ENCODE measurements at places on chromosomes 4 and X. TPM values are rescaled to one million over a fixed set of nuclear protein-coding genes. Genes with fewer than 3 reads are reported as not detected.

Gene ADH7
- not detected for total RNA-seq

Gene UGT2B15
- 0.21 TPM for total RNA-seq

Gene CENPVL2
- not detected for total RNA-seq

GRCh38 chr4:163707873-163708272, 213.4 kb downstream of the TMA16 start:
- H3K4me3 ChIP-seq: no peak overlapping the region
- no peaks in the 10 kb centered on the region for H3K36me3 ChIP-seq
- no peaks in the 10 kb centered on the region for H3K4me1 ChIP-seq

DNA sequence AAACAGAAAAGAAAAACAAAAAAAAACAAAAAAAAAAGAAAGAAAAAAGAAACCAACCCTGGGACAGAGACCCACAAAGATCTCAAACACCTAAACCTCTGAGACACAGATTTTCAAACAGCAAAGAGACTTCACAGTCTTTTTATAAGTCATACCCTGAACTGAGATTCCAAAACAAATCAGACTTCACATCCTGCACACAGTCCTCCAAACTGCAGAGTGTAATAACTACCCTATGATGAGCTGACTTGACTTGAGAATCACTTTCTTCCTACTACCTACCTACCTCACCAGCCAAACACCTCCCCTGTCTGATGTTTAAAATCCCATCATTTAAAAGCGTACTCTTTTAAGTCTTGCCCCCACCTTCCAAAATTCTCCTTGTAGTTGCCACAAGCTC, 25.2 kb upstream of the GLOD5 start:
- H3K27ac ChIP-seq: no peak overlapping the region
- H3K4me3 ChIP-seq: no peak overlapping the region
- no peaks in the 10 kb centered on the region for H3K36me3 ChIP-seq
- no peak for DNase-seq

Measured in ascending aorta (tissue), 2 donors.